EH (cell line): ENCODE measurements at places on chromosomes 11 and 22.
A peak's percentile ranks its signal among the peaks of the same experiment; 100 is the strongest.

DNA sequence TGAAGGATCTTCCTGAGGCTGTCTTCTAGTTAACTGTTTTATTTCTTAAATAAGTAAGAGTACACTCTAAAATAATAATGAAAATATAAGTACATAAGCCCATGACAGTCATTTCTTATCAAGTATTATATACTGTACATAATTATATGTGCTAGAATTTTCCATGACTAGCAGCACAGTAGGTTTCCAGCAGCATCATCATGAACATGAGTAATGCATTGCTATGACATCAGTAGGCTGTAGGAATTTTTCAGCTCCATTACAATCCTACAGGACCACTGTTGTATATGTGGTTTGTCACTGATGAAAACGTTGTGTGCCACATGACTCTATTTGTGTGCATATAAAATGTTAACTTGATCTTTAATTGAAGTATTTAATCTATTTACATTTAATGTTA, 22.0 kb downstream of the ZNF202 start:
- peak; percentile 60 for DNase-seq

- DNase-seq = no peak
Observed at GRCh38 chr22:22386602-22387385, 121.7 kb downstream of the ZNF280B start.

DNA sequence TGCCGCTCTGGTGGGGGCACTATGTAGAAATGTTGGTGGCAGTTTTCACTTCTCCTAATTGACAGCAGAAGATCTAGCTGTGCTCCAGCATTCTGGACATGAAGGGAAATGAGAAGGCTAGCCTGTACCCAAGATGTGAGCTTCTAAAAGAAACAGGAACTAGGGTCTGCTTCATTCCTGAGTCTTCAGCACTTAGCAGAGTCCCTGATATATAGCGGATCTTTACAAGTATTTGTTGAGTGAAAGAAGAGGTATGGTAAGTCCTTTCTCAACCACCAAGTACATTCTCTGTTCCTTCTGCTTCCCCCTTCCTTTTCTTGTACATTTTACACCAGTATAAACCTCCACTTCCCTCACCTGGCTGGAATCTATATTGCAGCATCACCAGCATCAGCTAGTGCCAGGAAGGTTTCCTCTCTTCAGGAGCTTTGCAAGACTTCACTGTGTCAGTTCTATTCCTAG, 408.3 kb upstream of the CADM1 start:
- no peak for DNase-seq

GRCh38 chr22:47259990-47260389, 497.5 kb downstream of the TBC1D22A start:
- DNase-seq = no peak

- peak; percentile 83 for DNase-seq
Observed at GRCh38 chr11:58061813-58062212, 31.1 kb downstream of the OR6Q1 start.

GRCh38 chr11:75349521-75350116, 1.8 kb downstream of the ARRB1 start:
- DNase-seq = no peak

DNA sequence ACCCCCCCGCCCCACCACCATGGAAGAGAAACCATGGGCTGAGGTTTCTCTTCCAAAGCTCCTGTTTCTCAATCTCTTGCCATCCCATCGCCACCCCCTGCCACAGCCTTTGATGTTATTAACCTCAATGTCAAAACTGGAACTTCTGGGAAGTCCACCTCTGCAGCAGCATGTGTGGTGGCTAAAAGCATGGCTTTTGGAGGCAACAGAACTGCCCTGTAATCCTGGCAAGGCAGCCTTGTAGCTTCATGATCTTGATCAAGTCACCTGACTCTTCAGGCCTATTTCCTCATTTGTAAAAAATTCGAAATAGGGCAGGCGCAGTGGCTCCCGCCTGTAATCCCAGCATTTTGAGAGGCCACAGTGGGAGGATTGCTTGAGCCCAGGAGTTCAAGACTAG, 3.5 kb upstream of the COX8A start:
- DNase-seq = no peak

DNA sequence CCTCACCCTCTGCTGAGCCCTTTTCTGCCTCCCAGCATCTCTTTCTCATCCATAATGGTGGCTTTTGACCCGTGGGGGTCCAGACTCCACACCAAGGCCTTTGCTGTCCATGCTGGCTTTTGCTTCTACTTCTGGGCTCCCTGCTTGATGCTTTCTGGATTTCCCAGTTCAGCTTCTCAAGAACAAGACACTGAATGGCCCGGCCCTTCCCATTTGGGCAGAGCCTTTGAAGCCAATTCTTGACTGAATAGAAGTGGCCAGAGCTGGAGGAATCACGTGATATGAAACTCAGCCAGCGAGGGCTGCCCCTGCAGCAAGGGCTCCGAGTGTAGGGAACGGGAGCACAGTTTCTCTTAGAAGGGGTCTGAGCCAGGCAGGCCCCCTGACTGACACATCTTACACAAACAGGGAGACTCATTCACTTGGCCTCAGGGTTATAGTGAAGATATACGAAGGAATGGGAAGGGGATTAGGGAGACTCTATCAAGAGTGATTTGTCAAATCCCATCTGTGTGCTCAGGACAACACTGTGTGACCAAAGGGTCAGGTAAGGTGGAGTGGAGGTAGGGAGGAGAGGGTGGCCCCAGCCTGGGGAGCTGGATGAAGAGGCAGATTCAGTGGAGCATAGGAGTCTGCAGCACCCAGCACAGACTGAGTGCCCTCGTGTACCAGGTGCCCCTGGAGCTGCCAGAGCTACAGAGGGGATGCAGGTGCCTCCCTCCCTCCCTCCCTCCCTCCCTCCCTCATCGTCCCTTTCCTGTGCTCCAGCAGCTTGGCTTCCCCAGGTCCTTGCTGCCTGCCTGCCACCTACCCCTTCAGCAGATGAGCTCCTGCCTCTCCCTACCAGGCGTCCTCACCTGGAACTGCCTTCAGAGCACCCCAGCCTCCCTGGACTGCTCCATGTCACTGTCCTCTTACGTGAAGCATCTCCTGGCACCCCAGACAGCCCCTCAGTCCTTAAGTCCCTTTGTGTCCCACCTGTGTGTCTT, 106.0 kb downstream of the TRIM29 start:
- no peak for DNase-seq

GRCh38 chr11:122113836-122114825, 1.9 kb downstream of the BLID start:
- DNase-seq = no peak

DNA sequence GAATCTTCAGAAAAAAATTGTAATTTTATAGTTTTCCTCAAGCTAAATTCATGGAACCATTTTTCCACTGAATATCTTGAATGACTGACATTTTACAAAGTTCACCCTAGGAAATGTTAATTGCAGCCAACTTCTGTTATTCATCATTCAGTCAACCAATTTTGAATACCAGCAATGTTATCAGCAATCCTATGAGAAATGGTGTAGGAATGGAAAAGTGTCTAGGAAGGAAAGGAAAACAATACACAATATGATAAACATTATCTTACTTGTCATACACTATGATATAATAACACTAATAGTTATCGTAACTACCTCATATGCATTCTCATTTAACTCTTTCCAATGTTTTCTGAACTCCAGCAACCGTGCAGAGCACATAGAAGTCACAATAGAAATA, 790.5 kb upstream of the LRRC4C start:
- DNase-seq = peak; percentile 19

DNA sequence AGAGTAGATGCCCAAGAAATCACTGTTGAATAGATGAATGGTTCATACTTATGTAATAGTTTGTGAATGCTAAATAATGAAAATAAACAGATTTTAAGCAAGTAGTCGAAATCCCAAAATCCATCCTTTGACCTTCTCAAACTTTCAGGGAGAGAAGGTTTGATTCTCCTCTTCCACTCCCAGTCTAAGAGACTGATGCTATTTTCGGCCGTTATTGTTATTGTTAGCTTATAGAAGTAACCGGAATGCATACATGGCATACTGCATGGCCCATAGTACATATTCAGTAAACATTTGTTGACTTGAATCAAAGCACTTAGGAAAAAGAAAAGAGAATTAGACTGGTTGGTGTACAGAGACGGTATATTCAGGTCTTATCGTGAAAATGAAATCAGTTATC, 76.6 kb downstream of the NAV2 start:
- DNase-seq = no peak

DNA sequence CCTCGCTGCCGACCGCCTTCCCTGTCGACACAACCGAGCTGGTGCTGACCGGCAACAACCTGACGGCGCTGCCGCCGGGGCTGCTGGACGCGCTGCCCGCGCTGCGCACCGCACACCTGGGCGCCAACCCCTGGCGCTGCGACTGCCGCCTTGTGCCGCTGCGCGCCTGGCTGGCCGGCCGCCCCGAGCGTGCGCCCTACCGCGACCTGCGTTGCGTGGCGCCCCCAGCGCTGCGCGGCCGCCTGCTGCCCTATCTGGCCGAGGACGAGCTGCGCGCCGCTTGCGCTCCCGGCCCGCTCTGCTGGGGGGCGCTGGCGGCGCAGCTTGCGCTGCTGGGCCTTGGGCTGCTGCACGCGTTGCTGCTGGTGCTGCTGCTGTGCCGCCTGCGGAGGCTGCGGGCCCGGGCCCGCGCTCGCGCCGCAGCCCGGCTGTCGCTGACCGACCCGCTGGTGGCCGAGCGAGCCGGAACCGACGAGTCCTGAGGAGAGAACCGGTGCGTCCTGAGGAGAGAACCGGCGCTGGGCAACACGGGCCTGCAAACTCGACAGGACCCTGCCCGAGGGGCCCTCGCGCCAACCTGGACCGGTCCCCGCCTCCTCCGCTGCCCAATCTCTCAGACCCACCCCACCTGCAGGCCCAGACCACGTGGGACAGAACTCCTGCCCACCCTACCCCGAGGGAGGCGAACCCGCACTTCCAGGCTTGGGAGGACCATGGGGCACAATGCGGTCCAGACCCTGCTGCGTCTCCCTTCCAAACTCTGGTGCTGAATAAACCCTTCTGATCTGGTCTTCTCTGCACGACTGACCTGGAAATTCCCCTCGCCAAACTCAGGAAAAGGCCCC, 866 bp downstream of the GP1BB start:
- DNase-seq = no peak

- no peak for DNase-seq
Observed at GRCh38 chr11:60428517-60428916, 855 bp upstream of the MS4A5 start.

DNA sequence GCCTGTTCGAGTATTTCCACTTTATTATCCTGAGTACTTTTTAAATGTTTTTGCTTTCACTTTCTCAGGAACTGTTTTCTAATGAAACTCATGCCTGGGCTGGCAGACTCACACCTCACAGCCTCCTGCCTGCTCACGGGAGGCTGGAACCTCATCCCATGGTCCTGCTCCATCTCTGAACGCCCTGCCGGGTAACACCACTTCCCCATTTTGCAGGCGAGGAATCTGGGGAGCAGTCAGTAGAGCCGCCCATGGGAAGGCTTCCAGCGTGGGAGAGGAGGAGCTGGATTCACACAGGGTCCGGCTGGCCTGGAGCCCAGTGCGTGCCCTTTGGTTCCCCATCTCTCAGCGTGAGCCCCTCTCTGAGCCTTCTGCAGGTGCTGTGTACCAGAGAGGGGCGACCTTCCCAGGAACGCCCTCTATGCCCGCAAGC, 53.6 kb downstream of the SCUBE1 start:
- DNase-seq = peak; percentile 13

DNA sequence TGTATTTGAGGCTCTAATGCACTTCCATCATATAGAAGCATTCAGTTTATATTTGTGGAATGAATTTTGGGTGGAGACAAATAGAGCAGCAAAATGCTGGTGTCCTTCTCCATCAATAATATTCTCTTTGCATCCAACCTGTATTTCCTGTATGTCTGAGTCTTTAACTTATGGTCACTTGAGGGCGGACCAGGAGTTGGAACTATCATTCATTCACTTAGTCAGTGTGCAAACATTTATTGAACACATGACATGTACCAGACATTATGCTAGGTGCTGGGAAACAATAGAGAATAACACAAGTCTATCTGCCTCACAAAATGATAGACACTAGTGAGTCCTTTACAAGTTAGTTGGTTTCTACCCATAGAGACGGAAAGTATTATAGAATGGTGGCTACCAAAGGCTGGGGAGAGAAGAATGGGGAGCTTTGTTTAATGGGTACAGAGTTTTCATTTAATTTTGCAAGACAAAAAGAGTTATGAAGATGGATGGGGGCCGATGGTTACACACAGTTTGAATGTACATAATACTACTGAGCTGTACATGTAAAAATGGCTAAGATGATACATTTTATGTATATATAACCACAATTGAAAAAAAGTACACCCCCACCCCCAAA, 4.6 kb upstream of the TMEM123 start:
- no peak for DNase-seq

- DNase-seq = peak; percentile 93
Observed at GRCh38 chr11:96187822-96188221, 155.2 kb downstream of the MAML2 start.

DNA sequence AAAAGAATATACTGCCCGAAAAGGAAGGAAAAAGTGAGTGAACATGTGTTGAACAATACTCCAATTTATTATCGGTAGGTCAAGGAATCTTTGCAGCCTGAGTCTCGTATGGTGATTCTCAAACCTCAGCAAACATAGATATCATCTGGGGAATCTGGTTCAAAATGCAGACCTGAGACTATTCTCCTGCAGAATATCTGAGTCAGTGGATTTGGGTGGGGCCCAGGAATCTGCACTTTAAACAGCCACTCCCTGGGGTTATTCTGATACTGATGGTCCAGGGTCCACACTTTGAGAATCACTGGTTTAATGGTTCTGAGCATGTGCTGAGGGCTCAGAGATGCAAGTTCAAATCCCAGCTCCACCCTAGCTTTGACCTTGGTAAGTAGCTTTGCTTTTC, 53.6 kb upstream of the GRK3 start:
- no peak for DNase-seq

- DNase-seq = peak; percentile 80
Observed at GRCh38 chr22:43883012-43883661, 8.7 kb downstream of the PNPLA5 start.

GRCh38 chr22:20245577-20246367, 22.3 kb downstream of the RTN4R start:
- no peak for DNase-seq

DNA sequence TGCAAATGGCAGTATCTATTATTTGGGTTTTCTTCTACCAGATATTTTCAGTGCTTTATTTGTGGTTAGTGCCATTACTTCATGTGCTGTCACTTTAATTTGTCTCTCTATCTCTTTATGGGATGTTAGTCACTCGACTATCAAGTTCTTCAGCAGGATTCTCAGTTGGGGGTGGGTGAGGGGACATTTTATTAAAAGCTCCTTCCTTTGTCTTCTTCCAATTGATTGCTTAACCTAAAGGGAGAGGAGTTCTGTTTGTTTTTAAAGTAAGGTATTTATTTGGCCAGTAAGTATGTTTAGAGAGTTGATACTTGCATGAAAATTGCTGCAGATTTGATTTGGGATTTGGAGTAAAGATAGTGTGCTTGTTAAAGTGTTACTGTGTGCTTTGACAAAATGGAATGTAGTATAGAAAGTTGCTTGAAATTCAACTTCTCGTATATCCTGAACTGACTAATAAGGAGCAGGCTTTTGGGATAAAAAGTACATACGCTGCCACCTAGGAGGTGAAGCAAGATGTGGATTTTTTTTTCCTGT, 10.3 kb downstream of the YAP1 start:
- DNase-seq = peak; percentile 82

DNA sequence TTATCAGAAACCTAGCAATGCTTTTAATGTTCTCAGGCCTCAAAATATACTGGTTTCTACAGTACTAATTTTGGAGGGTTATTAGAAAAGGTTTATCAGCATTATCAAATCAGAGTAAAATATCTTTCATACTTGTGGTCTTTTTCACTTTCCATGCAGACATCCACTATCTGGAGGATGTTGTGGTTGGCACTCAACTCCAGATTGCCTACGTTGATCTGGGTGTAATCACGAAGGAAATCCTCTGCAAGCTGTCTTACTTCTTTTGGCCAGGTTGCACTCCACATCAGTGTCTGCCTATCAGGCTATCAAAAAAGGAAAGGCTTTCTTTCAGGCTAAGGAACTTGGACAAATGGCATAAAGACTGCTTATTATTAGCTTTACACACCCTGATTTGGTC, 11.6 kb downstream of the DDX17 start:
- peak; percentile 84 for DNase-seq
